ENCODE measurements at places on chromosomes 2 and 18. TPM values are rescaled to one million over a fixed set of nuclear protein-coding genes. Genes with fewer than 3 reads are reported as not detected.

The LYG2 gene
- total RNA-seq: not detected

The ELP2 gene
- 165 TPM for total RNA-seq

The TDRD15 gene
- not detected for total RNA-seq

The EGR4 gene
- not detected for total RNA-seq

The COLEC11 gene
- 1.0 TPM for total RNA-seq

The PAX8 gene
- total RNA-seq: under 0.01 TPM

The PDE11A gene
- 0.96 TPM for total RNA-seq

The POTEC gene
- total RNA-seq: 4.9 TPM

The INHA gene
- 0.73 TPM for total RNA-seq

The KCNF1 gene
- total RNA-seq: 0.29 TPM

The DSG1 gene
- 22.2 TPM for total RNA-seq

The CMPK2 gene
- total RNA-seq: 4.0 TPM

The SCYGR4 gene
- not detected for total RNA-seq

The RAPH1 gene
- 33.0 TPM for total RNA-seq

DNA sequence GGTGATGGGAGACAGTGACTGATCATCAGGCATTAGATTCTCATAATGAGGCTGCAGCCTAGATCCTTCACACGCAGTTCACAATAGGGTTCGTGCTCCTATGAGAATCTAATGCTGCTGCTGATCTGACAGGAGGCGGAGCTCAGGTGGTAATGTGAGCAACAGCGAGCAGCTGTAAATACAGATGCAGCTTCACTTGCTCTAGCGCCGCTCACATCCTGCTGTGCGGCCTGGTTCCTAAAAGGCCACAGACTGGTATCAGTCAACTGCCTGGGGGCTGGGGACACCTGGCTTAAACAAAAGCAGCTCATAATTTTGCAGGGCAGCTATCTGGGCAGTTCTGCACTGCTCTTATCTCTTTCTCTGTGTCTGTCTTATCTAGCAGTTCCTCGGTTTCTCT lies 20.4 kb upstream of the CD226 start:
- DNase-seq: no peak

DNA sequence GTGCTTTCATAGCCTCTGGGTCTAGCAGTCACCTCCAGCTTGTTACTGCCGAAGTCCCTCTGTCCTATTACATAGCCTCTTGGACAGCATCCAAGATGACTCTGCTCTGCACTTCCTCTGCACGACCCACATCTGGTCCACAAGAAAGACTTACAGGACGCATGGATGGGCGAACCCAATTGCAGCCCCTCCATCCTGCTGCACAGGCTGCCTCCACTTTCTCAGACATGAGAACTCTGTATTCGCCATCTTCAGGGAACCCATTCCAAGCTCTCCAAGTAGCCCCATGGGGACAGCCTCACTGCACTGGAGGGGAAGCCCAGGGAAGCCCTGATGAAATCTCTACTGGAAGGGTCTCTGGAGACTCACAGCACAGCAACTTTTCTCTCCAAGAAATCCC lies 172.1 kb downstream of the GFPT1 start:
- no peak for DNase-seq

- DNase-seq: no peak
These were observed 30.7 kb downstream of the IMPA2 start for GRCh38 chr18:12011957-12012549.

- DNase-seq: no peak
These were observed 83.1 kb downstream of the FBXO15 start for GRCh38 chr18:74064510-74064909.

DNA sequence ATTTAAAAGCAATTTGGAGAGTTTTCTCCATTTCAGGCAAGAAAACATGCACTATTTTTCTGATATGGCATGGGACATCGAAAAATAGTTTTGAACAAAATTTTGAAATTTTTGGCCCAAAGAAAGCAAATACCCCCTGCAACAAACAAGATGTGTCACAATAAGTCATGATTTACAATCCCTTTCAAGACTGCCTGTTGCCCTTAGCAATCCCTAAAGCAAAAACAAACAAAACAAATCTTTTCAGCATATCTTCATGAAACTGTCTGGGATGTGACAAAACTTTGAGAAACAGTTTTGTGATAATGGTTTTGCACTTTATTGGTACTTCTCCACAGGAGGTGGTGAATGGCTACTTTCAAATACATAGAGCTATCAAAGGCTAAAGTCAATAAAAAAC lies 1888.7 kb upstream of the PIK3C3 start:
- DNase-seq: no peak

DNA sequence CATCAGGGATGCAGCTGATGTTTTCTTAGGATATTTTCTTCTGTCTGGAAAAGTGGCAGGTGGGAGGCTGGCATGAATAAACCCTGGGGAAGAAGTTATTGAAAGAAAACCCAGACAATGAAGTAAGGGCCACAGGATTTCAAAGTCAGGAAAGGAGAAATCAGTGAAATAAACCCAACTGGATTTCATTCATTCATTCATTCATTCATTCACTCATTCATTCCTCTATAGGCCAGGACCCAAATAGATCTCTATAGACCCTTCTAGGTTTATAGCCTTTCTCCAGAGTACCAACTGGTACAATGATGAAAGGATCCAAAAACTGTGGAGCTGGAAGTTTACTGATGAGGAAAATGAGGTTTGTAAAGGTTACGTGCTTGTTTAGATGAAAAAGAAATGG lies 67.3 kb upstream of the DNMT3A start:
- no peak for DNase-seq

DNA sequence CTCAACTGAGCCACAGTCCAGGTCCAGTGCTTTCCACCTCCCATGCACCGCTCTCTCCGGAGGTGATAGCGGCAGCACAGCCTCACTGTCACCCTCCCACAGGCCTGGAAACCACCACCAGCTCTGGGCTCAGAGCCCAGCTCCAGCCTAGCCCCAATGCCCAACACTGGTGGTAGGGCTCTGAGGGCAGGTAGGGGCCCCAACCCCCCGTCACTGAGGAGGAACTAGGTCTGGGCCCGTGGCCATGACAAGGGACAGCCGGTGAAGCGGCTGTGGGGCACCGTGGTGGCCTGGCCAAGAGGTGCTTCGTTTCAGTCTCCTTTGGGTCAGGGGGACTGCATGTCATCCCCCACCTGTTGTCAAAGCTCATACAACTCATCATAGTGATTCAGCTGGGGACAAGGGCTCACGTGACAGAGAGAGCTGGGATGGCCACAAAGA lies 5.5 kb upstream of the TMEM214 start:
- DNase-seq: no peak

DNA sequence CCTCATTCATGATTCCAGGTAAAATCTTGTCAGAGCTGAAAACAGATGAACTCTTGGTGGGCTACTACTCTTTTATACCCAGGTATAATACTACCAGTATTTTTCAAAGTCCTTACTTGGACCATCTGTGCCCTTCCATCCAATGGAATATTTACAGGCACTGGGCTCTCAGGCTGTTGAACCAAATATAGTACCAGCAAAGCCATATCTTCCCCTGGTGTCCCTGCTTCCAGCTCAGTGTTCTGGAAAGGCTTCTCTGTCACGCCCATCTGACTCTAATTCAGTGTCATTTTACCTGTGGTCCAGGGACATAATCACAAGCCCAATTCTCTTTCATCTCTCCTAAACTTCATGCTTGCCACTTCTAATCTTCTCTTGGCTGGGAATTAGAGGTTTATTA lies 119.2 kb upstream of the STK17B start:
- no peak for DNase-seq

DNA sequence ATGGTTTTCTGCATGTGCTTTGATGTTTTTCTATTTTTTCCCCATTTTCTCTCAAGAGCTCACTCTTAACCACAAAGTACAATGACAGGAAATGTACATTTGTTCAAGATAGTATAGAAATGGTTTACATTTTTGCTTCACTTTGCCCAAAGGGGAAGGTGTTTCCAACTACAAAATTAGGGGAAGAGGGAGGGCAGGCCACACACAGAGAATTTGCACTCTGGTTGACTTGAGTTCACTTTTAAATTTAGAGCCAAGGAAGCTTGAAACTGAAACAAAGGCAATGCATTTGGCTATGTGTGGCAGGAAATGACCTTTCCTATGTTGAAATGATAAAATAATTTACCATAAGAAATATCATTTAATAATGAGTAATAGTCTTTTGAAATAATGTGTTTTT lies 19.1 kb upstream of the VIT start:
- DNase-seq: no peak

GRCh38 chr2:17901246-17901645 lies 22.8 kb downstream of the KCNS3 start:
- DNase-seq: no peak

DNA sequence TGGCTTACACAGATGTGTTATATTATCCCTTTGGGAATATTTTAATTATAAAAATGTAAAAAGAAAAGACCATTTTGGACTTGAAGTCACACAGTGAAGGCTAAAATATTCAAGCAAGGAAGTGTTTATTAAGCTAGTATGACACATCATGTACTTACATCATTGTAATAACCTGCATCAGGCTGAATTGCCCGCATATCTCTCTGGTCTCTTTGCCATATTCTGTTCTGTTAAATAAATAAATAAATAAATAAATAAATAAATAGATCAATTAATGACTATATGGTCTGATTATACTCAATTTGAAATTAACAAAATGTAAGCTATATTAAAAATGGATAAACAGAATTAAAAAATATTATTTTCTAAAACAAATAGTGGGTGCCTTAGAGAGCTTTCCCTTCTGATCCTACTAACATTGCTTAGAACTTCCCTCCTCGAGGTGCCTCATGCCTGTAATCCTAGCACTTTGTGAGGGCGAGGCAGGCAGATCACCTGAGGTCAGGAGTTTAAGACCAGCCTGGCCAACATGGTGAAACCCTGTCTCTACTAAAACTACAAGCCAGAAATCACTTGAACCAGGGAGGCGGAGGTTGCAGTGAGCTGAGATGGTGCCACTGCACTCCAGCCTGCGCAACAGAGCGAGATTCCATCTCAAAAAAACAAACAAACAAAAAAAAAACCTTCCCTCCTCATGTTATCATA lies 42.0 kb downstream of the WDR33 start:
- no peak for DNase-seq

GRCh38 chr2:216348756-216349308 lies 23.5 kb downstream of the MARCHF4 start:
- DNase-seq: no peak

GRCh38 chr2:231886071-231886681 lies 40.0 kb downstream of the NPPC start:
- DNase-seq: no peak

- DNase-seq: no peak
These were observed 112.4 kb upstream of the ID2 start for GRCh38 chr2:8569332-8569930.

- DNase-seq: no peak
These were observed 113.3 kb downstream of the GALNT1 start for GRCh38 chr18:35694808-35695207.

- DNase-seq: no peak
These were observed 3.6 kb downstream of the LGALSL start for GRCh38 chr2:64457524-64457923.

DNA sequence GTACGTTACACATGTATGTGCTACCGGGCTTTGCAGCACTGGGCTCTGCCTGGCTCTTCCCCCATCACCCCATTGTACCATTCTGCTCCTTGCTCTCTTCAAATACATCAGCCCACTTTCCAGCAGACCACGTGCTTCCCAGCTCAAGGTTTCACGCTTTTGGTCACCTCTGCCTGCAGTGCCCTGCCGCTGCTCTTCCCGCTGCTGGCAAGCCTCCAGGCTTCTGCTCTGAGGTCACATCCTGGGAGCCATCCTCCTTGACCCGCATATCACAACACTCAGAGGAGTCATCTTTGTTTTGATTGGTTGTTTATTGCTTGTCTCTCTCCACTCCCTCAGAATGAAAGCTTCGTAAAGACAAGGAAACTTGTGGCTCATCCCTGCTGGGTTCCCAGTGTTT lies 34.1 kb downstream of the KIF5C start:
- DNase-seq: no peak

GRCh38 chr2:65395621-65396347 lies 36.6 kb downstream of the SPRED2 start:
- no peak for DNase-seq

GRCh38 chr18:6256521-6256920 lies 158.2 kb downstream of the L3MBTL4 start:
- no peak for DNase-seq

GRCh38 chr2:53448591-53448990 lies 319.0 kb upstream of the CHAC2 start:
- no peak for DNase-seq

Data from breast epithelium (tissue), 4 donors.